ENCODE measurements at places on chromosomes 3 and 15.

DNA sequence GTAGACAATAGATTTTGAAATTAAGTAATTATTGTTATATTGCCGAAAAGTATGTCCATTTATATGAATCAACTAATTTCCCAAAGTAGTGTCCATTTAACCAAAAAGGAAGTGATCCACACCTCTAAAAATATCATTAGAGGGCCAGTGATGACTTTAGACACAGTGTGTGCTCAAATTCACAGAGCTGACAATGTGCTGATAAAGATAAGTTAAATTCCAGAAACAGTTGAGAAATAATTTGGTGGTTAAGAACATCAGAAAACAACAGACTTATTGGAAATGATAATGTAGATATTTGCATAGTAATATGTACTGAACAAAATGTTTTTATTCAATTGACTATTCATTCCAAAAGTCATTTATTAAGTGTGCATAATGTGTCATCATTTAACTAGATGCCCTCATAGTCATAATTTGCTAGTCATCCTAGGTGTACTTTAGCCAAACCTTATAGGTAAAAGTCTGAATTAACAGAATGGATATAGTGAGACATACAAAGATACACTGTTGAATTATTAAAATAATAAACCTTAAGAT lies 230.2 kb upstream of the ADAMTS9 start:
- no peak for DNase-seq

DNA sequence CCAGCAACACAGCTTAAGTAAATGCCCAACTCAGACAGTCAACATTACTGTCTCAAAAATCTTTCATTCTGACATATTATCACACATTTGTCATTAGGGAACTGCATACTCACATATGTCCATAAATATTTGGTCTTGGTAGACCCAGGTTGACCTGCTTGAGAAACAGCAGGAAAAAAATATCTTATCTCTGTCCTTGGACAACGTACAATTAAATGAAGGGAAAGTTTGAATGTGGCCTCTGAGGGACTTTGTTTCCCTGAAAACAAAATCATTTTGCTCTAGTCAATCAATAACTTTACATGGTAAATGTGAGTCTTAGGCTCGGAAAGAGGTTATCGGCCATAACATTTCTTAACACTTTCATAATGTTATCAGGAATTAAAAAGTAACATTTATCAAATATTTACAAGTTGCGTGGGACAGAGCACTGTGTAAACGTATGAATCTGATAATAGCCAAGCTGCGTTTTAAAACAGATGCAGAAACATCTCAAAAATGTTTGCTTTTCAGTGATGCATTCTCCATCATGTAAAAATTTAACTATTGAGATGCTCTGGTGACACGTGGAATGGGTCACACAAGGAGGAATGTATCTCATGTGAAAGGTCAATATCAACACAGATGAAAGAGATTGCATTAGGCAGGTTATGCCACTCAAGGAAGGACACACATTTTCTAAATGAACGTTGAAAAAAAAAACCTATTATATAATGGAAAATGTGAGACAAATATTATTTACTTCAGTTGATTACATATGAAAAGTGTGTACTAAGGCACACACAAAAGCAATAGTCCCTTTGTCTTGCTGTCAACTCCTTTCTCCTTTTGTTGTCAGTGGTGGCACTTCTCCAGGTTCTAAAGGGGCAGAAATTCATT lies 304.4 kb downstream of the WDR72 start:
- DNase-seq, result no peak

- DNase-seq, result no peak
Measured at GRCh38 chr3:53820084-53820483, 26.1 kb downstream of the CHDH start.

GRCh38 chr3:25469558-25469957 lies 41.5 kb downstream of the RARB start:
- no peak for DNase-seq

- no peak for DNase-seq
Measured at GRCh38 chr15:100597862-100598261, 4.1 kb downstream of the LINS1 start.

- DNase-seq, result no peak
Measured at GRCh38 chr15:22884344-22884743, 45.9 kb downstream of the NIPA2 start.

DNA sequence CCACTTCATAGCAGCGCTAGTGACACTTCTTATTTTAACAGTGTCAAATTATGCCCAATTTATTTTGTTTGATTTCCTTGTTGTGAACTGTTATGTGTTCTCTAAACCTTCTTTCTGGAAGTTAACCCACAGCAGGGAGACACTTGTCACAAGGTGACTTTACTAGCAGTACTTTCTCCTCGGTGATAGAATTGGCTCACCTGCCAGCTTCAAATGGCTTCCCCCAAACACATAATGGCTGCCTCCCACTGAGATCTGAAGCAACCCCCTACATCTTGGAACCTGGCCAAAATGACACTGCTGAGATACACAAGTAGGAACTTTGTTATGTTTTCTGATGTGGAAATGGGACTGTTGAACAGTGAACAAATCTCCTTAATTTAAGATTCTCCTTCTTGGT lies 238.8 kb upstream of the DPH6 start:
- DNase-seq, result no peak

- DNase-seq, result no peak
Measured at GRCh38 chr15:60223176-60223575, 174.6 kb downstream of the ANXA2 start.

- no peak for DNase-seq
Measured at GRCh38 chr15:27714675-27715074, 384.4 kb downstream of the OCA2 start.

DNA sequence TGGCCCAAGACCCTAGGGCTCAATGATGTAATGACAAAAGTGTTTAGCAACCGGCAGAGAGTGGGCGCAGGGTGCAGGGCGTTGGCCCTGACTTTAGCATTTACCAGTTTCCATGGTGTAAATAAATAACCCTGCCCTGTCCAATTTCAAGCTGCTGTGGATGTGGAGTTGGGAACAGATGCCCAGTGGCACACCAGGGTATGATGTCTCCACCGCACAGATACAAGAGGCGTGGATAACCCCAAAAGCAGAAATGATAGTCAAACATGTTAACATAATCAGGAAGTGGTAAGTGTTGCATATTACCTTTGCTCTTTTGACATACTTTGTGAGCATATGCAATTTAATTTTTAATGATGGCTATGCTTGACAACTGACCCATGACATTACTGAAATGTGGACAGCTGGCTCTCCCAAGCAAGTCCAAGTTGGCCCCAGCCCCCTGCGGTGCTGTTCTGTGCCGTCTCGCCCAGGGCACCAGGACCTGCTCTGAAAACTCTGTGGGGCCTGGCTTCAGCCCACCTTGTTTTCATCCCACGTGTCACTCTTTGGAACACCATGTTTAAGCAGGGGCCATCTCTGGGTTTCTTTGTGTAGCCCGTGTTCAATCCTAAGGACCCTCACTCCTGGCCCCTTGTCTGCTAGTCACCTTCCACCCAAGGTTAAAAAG lies 10.8 kb upstream of the ANPEP start:
- DNase-seq, result no peak

DNA sequence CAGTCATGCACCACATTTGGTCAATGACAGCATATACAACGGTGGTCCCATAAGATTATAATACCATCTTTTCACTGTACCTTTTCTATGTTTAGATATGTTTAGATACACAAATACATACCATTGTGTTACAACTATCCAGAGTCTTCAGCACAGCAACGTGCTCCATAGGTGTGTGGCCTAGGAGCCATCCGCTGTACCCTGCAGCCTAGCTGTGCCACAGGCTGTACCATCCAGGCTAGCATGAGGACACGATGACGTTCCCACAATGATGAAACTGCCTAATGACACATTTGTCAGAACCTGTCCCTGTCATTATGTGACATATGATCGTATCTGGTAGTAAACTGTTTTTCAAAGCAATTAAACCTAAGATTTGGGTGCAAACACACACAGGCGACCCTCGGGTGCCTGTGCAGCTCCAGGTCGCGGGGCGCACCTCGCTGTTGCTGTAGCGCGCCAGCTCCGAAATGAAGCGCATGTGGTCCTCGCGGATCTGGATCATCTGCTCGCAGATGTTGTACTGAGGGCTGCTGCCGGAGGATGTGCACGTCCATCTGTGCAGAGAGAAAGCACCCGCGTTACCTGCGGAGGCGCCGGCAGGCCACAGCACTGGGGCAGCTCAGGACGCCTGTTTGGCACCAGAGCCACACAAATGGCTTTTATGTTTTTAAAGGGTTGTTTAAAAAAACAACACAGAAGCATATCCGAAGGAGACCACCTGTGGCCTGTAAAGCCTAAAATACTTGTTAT lies 48.2 kb downstream of the CYFIP1 start:
- no peak for DNase-seq

- no peak for DNase-seq
Measured at GRCh38 chr3:47000198-47000815, 20.8 kb downstream of the NBEAL2 start.

- no peak for DNase-seq
Measured at GRCh38 chr3:114760679-114761078, 386.4 kb downstream of the ZBTB20 start.

- no peak for DNase-seq
Measured at GRCh38 chr15:42285034-42285433, 11.8 kb upstream of the TMEM87A start.

- DNase-seq, result no peak
Measured at GRCh38 chr3:73484656-73485248, 140.0 kb downstream of the PDZRN3 start.

DNA sequence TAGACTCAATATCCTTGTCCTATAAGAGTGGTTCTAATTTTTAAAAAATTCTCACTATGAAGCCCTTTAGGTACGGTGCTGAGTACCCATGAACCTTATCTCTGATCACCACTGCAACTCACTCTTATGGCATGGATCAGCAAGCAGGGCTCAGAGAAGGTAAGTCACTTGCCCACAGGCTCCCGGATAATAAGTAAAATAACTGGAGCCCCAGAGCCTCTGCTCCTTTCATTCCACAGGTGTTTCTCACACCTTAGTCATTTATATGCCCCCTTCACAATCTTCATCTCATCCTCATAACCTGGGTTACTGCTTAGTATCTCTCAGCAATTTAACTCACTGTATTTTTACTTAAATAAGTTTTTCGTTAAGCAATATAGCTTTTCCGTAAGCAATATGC lies 28.4 kb upstream of the AKAP13 start:
- DNase-seq, result no peak

DNA sequence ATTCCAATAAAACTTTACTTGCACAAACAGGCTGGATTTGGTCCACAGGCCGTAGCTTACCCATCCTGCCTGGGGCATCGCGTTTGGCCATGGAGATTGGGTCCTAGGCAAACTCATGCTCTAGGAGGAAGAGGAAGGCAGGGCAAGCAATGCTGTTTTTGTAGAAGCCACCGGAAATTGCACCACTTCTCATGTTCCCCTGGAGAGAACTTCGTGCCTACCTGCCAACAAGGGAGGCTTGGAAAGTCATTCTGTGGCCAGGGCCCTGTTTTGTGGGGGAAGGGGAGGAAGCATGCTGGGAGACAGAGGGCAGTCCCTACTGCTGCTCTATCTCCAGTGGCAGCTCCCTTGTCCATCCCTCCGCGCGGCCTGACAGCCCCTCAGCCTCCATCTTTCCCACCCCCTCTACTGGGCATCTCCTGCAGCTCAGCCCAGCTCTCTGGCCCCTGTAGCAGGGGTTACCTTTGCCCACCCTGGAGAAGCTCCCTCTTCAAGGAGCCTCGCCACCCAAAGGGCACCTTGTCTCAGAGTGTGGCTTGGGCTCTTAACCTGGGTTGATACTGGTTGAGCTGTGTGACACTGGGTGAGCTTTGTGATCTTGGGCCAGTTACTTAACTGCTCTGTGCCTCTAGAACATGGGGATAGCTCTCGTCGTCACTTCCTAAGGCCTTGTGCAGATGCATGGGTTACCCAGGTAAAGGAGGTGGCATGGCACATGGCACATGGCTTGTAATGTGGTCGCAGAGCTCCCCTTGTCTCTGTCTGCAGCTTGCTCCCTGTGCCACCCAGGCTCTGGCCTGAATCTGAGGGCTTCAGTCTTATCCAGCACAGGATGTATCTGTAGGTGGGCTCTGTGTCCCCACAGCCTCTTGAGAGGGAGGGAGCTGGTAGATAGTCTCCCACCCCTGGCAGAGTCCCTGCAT lies 6.1 kb downstream of the ABTB1 start:
- DNase-seq, result no peak

DNA sequence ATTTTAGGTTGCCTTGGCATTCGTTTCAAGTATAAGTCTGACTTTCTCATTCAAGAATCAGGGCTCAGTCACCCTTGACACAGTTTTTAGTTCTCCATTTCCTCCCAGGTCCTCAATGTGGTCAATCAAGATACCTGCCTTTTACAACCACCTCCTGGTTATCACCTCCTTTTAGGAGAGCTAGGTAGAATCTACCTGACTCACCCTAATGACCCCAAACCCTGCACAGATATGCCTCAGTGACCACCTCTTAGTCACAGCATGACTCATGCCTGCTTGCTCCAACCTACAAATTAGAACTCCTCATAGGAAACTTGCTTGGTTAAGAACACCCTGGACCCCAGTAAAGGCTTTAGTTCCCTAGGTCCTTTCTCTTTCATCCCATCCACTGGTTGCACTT lies 22.5 kb downstream of the DMXL2 start:
- DNase-seq, result no peak

GRCh38 chr3:151818361-151818760 lies 4.4 kb downstream of the AADAC start:
- no peak for DNase-seq

- no peak for DNase-seq
Measured at GRCh38 chr3:194514626-194515025, 27.8 kb upstream of the ATP13A3 start.

DNA sequence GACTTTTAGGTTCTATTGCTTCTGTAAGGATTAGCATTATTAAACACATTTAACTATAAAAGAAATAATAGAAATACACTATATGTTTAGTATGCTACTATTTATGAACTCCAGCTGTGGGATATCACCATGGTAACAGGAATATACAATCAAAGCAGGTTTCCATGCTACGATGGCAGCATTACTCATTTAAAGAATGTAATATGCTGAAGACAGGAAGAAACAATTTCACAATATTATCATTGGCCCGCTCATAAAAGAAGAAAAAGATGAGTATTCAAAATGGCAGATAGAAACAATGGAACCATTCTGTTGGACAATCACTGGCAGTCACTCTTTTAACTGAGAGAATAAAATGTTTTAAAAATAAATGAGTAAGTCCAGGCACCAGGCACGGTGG lies 153.4 kb downstream of the CBLB start:
- DNase-seq, result no peak

DNA sequence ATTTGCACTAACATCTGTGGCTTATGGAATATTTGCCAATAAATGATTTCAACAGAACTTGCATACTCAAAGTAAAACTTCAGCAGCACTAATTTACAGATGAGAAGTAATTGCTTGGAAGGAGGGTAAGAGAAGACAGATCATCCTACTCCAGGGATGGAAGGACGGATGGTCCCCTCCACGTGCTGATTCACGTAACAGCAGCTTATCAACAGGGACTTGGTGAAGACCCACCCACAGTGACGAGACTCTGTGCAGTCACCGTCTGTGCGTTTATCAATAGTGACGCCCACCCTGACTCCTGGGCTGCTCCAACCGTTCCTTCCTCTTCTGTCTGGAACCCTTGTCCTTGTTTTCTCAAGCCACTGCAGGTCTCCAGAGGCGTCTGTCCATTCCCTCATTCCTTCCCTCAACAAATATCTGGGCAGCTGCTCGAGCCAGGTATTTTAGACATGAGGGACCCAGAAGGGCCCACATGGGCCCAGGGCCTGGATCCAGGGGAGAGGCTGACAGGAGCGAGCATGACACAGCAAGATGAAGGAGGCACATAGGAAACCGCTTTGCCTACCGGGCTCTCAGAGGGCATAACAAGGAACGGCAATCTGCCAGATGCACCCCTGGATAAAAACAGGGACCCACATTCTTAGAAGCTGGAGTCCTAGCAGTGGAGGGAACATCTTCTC lies 33.3 kb downstream of the PCSK6 start:
- no peak for DNase-seq
